ENCODE measurements at places on chromosomes 11 and 22.

- no peak for DNase-seq
These were observed 88.8 kb downstream of the MRTFA start for GRCh38 chr22:40547729-40548143.

DNA sequence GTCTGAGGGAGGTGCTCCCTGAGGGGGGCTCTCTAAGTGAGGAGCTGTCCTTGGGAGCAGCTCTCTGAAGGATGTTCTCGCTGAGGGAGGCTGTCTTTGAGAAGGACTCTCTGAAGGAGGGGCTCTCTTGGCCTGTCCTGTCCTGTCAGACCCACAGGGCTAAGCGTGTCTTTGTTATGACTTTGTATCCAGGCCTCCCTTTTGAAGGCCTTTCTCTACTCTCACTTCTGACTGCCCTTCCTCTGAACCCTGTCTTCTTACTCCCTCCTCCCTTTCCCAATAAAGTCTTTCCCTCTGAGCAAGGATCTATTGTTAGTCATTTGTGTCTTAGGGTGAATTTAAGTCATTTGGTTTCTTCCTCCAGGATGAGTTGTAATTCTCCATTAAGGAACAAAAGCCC lies 330.1 kb upstream of the PLET1 start:
- DNase-seq: no peak

GRCh38 chr11:330694-331357 lies 10.2 kb upstream of the IFITM3 start:
- DNase-seq: no peak

GRCh38 chr22:46410291-46410808 lies 74.8 kb downstream of the TRMU start:
- DNase-seq: no peak

DNA sequence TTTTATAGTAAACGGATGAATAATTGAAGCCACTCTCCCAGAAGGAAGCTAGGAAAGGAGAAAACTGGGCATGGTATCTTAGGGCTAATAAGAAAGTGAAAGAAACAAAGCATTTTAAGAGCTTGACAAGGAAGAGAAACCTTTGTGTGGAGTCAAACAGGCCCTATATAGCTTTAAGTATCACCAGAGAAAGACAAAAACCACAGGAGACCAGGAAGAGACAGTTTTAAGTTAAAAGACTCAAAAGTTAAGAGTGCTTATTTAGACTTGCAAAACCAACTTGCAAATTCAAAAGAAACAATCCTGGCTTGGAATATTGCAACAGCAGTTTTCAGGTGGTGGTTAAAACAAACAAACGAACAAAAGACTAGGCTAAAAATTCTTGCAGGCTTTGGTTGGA lies 3.4 kb downstream of the PAK1 start:
- no peak for DNase-seq
